ENCODE measurements at places on chromosomes 2 and 18.

GRCh38 chr2:12807907-12808810, 91.4 kb downstream of the TRIB2 start:
- DNase-seq = no peak

GRCh38 chr2:70069049-70069448, 18.2 kb upstream of the PCBP1 start:
- DNase-seq = no peak

DNA sequence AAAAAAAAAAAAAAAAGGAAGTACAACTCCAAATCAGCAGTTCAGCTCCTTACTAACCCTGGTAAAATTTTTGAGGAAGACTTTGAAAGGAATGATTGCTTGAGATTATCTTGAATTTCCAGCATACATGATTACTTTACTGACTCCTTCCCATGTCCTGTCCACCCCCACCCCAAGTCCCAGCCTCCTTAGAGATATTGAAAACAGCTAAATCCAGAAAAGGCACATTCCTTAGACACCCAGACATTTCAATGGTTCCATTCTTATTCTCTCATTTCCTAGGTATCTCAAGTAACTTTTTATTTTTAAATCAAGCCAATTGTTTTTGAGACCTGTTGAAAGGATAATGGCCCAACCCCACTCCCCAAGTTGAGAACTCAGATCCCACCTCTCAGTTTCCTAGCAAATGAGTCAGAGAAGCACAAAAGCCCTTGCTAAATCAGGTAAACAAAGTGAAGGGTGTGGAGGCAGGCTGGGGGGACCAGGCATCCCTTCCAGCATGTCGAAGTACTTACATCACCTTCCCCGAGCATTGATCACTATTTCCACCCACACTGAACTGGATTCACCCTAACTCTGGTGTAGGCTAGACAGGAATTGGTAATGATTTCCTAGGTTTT, 95.4 kb upstream of the FZD7 start:
- DNase-seq = no peak

DNA sequence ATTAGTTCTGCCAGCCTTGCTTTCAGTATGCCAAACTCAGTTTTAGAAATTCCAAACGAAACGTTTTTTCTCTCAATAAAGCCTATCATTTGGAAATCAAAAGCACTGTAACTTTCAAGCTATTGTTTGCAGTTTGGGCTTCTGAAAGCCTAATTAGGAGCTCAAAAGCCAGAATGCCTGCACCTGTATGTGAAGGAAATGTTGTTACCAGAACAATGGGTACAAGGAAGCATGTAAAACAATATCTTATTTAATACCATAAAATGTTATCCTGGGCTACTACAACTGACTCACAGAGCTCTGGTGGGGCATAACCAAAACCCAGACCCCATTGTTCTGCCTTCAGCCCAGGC, 12.6 kb upstream of the GULP1 start:
- DNase-seq = no peak

DNA sequence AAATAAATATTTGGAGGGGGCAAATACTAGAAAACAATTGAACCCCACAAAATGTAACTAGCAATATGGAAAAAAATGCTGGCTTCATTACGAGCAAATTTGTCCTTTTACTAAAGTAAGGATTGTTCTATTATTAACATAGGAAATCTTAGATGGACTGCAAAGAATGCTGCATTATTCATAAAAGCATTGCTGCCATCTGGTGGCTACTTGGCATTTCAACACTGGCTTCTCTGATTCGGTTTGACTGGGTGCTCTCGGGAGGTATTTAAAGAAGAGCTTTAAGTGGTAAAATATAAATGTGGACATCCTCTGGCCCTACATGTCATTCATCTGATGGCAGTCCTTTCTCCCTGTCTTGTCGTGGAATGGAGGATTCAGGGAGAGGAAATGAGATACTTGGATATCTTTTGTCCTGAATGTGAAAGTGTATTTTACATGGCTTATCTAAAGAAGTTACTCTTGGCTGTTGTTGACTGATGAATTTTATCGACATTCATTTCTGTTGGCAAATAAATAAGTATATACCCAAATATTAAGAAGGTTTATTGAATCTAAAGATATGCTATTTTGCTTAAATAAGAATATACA, 130.2 kb downstream of the ARHGAP15 start:
- peak; percentile 69 for DNase-seq

DNA sequence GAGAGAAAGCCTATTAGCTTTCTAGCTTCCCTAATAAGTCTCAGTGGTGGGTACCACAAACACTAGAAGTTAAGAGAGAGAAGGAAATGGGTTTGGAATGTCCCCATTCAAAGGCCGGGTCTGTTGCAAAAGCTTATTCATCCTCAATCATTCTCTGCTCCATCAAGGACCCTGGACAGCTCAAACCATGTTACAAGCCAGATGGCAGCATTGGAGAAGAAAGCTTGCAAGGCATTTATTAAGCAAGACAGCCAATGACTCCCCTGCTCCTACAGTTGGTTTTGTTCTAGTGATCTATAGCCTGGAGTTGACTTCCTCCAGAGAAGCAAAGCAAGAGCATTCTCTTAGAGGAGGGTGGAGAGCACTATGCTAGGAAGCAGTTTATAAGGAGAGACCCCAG, 86.9 kb upstream of the LMAN1 start:
- no peak for DNase-seq

- no peak for DNase-seq
These were observed 37.1 kb downstream of the KCNG2 start for GRCh38 chr18:79834834-79835233.
